Stimulated activated CD8-positive, alpha-beta memory T cell treated with anti-CD3 and anti-CD28 coated beads, Interleukin-4, amount 100 ng/mL, for 4 hours (primary cell): ENCODE measurements at places on chromosomes 6 and 20.

- DNase-seq, result no peak
These were observed 3.8 kb downstream of the RSPO4 start for GRCh38 chr20:998231-998830.

DNA sequence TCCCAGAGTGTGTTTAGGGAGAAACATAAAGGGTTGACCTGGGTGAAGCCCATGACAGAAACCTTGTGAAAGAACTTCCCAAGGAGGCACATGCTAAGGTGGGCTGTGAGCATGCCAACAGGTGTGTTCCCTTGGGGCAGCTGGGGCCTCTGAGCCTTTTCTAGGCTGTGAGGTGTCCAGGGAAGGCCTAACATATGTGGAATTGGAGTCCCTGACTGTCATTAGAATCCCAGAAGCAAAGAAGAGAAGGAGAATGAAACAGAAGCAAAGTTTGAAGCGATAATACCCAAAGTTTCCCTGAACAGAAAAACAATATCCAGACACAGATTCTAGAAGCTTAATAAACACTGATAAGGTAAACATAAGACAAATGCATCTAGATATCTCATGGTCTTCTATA lies 143.3 kb downstream of the CD83 start:
- DNase-seq, result no peak

DNA sequence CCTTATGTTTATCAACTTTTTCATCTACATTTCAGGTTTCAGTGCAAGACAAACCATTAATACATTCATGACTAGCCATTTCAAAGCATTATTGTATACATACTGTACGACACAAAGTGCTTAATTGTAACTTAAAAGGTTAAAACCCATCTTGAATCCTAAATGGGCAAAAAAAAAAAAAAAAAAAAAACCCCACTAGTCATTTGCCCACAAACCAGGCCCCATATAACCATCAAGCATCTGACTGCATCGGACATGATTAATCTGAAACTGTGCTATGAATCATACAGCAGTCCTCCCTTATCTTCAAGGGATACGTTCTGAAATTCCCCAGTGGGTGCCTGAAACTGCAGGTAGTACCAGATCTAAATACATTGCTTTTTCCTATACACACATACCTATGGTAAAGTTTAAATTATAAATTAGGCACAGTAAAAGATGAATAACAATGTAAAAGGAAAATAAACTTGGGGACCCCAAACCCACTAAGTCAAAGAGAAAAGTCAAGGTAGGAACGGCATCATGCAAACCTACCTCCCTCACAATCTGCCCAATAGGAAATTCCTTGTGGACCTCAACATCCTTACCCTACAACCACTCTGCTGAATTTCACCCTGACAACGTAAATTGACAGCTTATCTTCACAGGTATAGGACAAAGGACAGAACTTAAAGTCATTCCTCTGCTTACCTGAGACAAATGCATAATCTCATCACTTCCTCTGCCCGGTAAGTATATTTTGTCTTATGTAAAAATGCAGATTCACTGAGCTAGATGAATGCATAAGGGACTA lies 14.3 kb downstream of the B4GALT5 start:
- DNase-seq, result no peak

DNA sequence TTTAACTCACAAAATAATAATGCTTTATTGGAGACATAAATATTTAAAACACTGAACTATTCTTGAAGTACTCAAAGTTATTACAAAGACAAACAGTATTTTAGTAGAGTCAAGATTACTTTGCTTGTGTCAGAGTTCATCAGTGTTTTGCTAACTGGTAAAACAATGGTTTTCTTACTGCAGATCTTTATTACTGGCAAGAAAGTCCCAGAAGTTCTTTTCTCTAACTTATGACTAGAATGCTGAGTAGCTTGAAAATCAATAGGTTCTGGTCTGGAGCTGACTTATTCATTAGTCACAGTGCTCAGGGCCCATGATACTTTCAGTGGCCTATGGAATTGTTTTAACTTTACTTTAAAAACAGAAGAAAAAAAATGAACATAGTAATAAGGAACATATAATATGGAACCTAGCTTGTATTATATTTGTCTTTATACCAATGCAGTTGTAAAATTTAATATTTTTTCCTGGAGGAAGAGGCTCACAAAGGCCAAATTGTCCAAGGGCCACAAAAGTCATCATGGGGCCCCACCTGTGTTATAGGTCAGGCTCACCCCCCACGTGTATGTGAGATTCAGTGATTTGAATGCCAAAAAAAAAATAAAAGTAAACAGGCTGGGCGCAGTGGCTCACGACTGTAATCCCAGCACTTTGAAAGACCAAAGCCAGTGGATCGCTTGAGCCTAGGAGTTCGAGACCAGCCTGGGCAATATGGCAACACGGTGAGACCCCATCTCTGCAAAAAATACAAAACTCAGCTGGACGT lies 53.3 kb downstream of the PLEKHG1 start:
- DNase-seq, result no peak

- DNase-seq, result no peak
These were observed 189.9 kb downstream of the CENPW start for GRCh38 chr6:126529637-126530362.

DNA sequence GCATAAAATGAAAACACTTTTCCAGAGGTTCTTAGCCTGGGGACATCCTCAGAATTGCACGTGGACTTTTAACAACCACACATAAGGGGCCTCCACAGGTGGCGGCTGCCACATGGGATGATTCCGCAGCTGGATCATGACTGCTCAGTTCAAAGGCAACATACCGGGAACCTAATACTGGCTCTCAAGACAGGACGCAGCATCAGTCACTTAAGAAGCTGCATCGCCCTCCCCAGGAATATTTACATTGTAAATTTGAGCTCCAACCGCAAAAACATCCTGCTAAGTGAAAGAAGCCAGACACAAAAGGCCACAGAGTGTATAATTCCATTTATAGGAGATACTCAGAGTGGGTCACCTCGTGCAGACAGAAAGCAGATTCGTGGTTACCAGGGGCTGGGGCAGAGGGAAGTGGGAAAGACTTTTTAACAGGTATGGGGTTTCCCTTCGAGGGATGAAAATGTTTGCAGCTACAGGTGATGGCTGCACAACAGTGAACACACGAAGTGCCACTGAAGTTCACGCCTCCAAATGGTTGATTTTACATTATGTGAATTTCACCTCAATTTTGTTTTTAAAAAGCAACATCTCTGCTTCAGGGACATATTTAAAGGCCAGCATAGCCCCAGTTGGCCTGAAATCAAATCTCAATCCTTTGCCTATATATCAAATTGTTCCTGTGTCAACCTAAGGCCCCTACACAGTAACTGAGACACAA lies 141.5 kb downstream of the BMP7 start:
- DNase-seq, result no peak
